Prostate gland (tissue), 2 donors: ENCODE measurements at places on chromosomes 11 and 22. TPM values are rescaled to one million over a fixed set of nuclear protein-coding genes. Genes with fewer than 3 reads are reported as not detected.
A peak's percentile ranks its signal among the peaks of the same experiment; 100 is the strongest.

GRCh38 chr11:57144075-57144474 is 37.7 kb upstream of the LRRC55 start:
- DNase-seq, result no peak

DNA sequence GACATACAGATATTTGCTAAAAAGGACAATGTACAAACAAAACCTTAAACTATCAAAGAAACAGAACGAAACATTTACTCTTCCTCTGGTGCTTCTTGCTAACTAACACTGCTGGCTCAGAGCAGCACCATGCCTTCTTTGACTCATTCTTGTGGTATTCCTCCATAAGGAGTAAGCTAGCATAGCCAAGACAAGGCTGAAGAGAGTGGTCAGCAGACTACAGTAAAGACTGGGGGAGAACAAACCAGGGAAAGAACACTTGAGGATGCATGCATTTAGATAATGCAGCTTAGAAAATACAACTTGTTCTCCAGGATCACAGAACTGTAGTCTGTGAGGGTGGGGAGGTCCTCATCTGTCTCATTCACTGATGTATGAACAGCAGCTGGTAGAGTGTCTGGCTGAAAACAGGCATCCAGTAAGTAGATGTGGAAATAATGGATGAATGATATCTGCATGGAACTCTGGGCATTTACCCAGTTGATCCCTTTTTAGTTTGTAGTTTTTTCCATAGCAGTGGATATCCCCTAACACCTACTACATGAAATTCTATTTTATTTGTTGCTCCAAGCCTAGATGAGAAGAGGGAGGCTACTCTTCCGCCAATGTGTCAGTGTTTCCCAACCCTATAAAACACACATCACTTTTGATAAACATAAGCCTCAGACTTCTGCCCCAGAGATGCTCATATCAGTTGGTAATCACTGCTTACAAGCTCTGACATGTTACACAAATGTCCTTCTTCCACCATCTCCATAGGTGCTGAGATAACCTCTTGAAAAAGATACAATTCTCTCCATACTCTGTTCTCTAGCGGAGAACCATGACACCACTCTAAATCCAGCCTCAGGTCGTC is 7.3 kb downstream of the SNX19 start:
- no peak for DNase-seq

The PRODH gene
- total RNA-seq, result 3.1 TPM

DNA sequence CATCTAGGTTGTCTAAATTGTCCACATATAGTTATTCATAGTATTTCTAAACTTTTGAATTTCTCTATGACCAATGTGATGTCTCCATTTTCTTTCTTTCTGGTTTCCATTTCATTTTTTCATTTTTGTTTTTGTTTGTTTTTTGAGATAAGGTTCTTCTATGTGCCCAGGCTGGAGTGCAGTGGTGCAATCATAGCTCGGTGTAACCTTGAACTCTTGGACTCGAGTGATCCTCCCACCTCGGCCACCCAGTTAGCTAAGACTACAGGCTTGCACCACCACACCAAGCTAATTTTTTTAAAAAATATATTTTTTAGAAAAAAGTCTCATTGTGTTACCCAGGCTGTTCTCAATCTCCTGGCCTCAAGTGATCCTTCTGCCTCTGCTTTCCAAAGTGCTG is 8.2 kb downstream of the GSTT4 start:
- no peak for DNase-seq

DNA sequence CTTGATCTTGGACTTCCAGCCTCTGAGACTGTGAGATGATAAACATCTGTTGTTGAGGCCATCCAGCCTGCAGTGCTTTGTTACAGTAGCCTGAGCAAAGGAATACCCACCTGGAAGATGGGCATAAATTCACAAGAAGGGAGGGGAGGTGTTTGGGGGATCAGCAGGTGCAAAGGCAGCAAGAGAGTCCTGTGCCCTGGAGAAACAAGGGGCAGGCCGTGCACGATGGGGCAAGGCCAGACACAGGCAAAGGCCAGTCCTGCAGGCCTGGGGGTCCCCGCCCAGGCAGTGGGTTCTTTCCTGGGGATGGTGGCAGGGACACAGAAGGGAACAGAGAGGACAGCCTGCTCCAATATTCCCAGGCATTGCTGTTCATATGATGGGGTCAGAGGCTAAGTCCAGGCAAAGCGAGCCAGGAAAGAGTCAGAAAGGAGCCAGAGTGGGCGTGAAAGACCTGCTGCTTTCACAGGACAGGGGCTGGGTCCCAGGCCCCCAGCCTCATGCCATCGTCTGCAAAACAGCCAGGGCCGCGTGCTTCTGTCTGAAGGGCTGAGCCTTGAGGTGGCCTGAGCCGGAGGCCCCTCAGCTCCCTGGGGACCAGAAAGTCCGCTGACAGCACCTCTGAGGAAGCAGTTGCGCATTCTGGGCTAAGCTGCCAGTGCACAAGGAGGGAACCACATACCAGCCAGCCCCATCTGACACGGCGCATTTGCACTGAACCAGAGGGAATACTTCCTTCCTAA is 48.8 kb downstream of the MYEOV start:
- no peak for DNase-seq

- peak; percentile 58 for DNase-seq
These were observed 59.7 kb upstream of the BARX2 start for GRCh38 chr11:129315781-129316579.

DNA sequence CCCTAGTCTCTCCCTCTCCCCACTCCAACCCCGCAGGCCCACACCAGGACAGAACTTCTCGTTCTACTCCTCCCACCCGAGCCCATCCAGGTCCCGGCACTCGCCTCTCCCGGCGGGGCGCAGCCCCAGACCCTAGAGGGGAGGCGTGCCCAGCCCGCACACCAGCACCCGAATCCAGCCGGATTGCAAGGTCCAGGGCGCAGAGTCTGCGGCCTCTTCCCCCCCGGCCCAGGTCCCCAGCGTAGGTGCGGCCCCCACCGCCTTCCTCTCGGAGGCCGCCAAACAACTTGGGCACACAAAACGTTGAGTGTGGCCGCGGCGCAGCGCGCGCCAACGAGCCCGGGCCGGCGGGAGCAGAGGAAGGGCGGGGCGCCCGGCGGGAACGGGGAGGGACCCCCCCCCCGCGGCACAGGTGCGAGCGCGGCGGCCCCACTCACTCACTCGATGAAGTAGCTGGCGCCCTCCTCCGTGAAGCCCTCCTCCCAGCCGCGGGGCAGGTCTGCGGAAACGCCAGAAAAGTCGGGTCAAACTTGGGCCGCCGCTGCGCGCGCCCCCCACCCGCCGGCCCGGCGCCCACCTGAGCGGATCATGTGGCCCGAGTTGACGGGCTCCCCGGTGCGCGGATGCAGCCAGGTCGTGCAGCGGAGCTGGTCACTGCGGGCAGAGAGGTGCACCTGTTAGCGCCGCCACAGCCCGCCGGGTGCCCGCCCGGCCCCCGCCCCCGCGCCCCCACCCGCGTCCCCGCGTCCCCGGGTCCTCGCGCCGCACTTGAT is 480 bp downstream of the PLEKHA7 start:
- DNase-seq, result no peak
